ENCODE measurements at places on chromosomes 6 and 20.

GRCh38 chr6:134903448-134903847 lies 46.5 kb downstream of the ALDH8A1 start:
- no peak for DNase-seq

GRCh38 chr6:135601857-135602256 lies 104.3 kb upstream of the AHI1 start:
- DNase-seq: no peak

GRCh38 chr20:48339190-48339985 lies 488.4 kb downstream of the PREX1 start:
- DNase-seq: peak; percentile 86

- DNase-seq: no peak
Measured at GRCh38 chr20:43837856-43838702, 76.6 kb upstream of the TOX2 start.

GRCh38 chr20:11918981-11919380 lies 1.3 kb downstream of the BTBD3 start:
- DNase-seq: no peak

- no peak for DNase-seq
Measured at GRCh38 chr6:113450061-113450465, 407.1 kb upstream of the MARCKS start.
